ENCODE measurements at places on chromosomes 2 and 18.

GRCh38 chr2:170716851-170717598 is 1.9 kb downstream of the SP5 start:
- DNase-seq = no peak

DNA sequence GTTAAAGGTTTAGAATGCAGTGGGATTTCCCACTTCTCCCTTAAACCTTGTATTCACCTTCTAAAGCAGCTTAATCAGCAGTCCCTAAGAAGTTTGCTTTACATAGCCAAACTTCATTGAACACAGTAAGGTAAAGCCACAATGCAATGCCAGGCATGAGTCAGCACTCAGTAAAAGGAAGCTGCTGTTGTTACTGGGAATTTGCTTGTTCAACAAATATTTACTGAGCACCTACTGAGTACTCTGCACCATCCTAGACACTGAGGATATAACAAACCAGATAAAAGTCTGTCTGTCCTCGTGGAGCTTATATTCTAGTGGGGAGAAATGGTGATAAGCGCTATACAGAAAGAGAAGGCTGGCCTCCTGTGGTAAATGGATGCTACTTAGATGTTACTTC is 162.7 kb downstream of the PKP4 start:
- no peak for DNase-seq

GRCh38 chr18:12317664-12318333 is 9.8 kb downstream of the TUBB6 start:
- no peak for DNase-seq

DNA sequence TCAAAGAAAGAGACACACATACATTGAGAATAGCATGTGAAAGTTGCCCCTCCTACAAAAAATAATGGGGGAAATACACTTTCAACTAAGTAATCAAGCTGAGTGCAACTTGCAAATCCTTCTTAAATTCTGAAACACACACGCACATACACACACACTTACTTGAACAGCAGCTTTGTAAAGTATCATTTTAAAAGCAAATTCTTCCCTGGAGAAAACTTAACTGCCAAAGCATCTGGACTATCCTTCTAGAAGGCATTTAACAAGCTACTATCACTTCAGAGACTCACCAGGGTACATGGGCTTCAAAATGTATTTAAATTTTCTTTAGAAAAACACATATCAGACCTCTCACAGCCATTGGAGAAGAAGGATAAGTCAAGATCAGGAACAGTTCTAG is 15.3 kb downstream of the GAREM1 start:
- DNase-seq = no peak

DNA sequence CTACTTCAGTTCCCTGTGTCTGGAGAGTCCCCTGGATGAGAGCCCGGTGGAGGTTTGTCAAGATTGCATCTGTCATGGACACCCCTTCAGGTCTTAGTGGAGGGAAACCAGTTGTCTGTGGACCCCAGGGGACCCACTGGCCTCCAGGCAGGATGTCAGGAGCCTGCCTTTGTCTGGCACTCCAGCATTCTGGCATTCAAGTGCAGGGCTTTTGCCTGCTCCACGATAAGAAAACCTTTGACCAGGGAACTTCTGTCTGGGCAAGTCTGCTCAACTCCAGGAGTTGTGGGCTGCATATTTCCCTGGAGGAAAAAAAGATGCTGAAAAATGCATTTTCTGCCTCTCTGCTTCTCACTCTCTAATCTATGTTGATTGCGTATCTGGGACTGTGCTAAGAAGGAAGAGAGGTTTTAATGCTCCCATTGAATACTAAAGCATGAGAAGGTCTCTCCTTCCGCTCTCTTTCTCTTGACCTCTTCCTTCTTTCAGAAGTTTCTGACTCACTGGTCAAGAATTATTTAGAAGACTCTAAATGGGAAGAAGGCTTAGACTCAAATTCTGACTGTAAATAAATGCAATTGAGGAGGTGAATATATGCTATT is 104.5 kb downstream of the MMADHC start:
- no peak for DNase-seq

GRCh38 chr18:35246831-35247230 is 6.0 kb downstream of the ZNF397 start:
- DNase-seq = no peak

- no peak for DNase-seq
Measured at GRCh38 chr2:238235856-238236255, 4.0 kb downstream of the HES6 start.

- no peak for DNase-seq
Measured at GRCh38 chr2:85935746-85936208, 47.0 kb upstream of the ST3GAL5 start.

GRCh38 chr2:85327160-85327821 is 498 bp downstream of the TGOLN2 start:
- peak; percentile 15 for DNase-seq

- DNase-seq = no peak
Measured at GRCh38 chr2:126915903-126916302, 17.2 kb downstream of the TEX51 start.
